ENCODE measurements at places on chromosomes 1 and 21.

GRCh38 chr1:173009597-173009996, 41.1 kb downstream of the TNFSF18 start:
- DNase-seq, result no peak

- no peak for DNase-seq
These were observed 182.2 kb downstream of the DHRS3 start for GRCh38 chr1:12435639-12436344.

- DNase-seq, result peak; percentile 6
These were observed 53.2 kb downstream of the AHCTF1 start for GRCh38 chr1:246878551-246878950.

DNA sequence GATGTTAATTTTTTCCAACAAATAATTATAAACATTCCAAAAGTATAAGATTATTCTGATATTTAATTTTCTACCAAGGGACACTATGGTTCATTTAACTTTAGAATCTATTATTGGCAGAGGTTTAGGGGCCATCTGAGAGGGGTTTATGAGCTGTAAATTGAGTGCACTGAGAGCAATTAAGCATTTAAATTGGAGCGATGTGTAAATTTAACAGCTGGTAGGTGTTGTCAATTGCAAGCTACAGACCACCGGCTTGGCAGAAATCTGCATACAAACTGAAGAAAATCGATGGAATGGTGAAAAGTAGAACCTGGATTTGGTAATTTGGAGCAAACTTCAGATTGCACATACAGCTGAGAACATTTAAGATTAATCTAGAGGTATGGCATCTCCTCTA, 55.8 kb upstream of the MTF2 start:
- peak; percentile 93 for DNase-seq

DNA sequence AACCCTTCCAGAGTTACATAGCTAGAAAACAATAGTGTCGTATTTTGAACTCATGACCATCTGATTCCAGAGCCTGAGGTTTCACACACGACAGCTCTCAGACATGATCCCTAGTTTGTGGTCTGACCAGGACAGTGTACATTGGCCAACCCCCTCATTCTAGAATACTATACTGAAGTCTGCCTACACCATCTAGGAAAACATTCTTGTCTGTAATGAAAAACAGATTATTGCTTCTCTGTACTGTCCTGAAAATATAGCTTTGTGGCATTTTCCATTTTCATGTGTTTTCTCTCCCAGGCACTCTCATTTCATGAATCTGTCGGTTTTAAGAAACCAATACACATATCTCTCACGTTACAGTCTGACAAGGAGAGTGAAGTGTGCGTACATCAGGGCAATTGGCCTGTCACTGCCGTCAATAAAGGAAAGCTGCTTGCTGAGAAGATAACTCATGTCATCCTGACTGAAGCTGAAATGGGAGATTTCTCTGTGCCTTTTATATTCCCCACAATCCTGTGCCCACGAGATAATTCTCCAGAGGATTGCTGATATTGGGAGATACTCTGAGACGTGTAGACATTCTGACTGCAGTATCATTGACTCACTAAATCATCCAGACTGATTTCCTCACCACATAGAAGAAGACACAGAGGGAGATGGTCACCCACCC, 585.6 kb downstream of the PLPP3 start:
- no peak for DNase-seq

DNA sequence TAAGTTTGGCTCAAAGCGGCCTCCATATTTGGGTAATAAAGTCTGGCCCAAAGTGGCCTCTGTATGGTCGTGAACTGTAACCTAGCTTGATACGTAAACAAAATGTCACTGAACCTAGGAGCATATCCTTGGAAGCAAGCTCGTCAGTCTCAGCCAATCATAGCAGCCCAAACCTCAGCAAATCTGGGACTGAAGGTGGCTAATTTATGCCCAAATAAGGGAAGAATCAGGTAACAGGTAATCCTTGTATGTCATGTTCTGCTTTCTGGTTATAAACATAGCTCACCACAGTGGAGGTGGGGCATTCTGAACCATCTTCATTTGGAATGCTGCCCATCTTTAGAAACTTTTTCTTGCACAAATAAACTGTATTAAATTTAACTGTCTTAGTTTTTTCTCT, 281.1 kb downstream of the TTLL7 start:
- DNase-seq, result no peak

DNA sequence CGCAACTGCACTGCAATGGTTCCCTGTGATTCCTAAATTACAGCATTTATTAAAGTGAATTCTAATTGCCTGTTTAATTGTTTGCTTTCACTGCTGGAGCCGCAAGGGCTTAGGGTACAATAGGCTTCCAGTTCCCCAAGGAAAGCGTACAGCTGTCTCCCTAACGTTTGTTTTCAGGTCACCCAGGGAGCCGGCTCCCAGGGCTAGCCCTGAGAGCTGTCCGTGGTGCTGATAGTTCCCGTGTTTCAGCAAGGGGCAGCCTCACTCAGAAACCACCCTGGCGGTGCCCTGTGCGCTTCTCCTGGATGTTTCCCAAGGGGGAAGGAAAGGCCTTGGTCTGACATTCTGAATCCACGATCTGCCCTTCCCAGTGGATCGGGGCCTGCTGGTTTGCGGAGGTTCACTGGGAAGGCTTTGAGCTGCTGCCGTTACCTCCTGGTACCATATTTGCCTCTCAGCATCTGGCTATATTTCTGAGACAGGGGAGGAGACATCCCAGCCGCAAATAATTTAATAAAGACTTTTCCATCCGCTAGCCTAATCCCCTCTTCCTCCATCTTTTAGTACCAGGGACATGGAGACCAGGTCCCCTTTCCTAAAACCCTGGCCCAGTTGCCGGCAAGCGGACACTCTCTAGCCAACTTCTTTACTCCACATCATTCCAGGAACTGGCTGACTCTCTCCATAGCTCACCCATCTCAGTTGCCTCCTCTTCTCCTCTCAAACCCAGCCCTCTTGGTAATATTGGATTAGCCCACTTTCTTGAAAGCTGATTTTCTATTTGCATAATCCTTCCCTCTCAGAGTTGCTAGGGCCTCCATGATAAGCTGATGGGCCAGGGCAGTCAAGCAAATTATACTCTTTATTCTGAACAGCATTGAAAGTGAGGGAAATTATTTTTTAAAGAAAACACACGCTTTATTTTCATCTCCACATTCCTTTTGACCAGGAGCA, 149.0 kb downstream of the IGSF21 start:
- no peak for DNase-seq

DNA sequence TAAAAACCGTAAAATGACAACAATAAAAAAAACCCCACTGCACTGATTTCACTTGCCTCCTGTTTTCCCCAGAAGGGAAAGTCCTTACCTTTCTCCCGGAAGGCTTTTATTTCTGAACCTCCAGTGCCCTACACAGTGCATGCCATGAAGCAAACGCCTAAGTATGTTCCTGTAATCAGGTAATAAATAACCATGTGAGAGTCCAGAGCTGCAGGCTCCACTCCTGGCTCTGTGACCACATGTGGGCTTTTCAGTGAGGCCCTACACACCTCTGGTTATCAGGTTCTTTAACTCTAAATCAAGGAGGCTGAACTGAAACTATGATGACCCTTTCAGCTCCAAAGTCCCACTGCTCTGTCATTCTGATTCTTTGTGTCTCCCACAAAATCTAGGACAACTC, 20.8 kb upstream of the NR5A2 start:
- DNase-seq, result no peak

- DNase-seq, result peak; percentile 41
These were observed 424.9 kb downstream of the ADGRL2 start for GRCh38 chr1:82225421-82226185.

GRCh38 chr21:33189824-33190223, 39.9 kb upstream of the IFNAR2 start:
- no peak for DNase-seq

DNA sequence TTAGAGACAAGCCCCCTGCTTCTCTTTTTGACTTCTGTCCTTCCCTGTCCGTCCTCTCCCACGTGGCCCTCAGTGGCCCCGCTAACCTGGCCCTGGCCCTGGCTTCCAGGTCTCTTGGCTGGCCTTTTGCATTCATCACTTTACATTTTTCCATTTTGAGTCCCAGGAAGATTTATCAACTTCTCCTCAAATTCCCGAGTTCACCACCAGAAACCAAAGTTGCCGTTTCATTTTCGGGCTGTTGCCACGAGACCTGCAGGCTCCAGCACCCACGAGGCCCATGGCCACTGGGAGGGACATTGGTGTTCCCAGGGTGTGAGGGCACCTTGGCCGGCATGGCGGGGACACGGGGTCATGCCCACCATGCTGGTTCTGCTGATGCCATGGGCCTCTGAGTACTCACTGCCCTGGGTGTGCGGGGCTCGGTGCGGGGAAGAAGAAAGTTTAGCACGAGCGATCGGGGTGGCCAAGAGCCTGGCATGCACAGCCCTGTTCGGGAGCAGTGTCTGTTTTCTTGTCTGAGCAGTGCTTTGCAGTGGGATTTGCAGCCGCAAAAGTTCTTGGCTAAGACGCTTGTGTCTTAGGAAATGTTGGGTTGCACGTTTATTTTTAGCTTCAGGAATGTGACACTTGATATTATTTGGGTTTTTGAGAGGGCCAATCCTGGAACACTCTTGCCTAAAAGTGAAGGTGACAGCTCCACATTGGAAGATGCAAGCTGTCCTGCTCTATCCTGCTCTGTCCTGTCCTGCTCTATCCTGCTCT, 40.4 kb upstream of the ADARB1 start:
- no peak for DNase-seq

DNA sequence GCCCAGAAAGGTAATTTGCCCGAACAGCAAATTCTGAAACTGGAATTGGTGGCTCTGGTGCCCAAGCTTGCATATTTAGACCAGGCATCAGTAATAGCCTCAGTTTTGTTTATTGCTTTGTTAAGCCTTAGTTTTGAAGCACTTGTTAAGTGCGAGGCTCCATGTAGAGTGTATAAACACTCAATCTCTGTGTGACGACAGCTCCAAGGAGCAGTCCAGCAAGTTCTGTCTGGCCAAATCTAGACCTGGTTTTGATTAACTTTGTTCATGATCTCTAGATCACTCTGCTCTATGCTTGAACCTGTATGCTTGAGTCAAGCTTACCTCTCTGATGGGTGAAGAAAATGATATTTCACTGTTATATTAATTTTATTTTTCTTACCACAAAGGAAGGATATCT, 37.4 kb downstream of the DOP1B start:
- DNase-seq, result no peak

GRCh38 chr1:77620273-77620672, 62.2 kb downstream of the ZZZ3 start:
- no peak for DNase-seq

- no peak for DNase-seq
These were observed 276.3 kb downstream of the MATN1 start for GRCh38 chr1:30447080-30447479.

- DNase-seq, result no peak
These were observed 41.1 kb downstream of the ZNF678 start for GRCh38 chr1:227604446-227604845.

DNA sequence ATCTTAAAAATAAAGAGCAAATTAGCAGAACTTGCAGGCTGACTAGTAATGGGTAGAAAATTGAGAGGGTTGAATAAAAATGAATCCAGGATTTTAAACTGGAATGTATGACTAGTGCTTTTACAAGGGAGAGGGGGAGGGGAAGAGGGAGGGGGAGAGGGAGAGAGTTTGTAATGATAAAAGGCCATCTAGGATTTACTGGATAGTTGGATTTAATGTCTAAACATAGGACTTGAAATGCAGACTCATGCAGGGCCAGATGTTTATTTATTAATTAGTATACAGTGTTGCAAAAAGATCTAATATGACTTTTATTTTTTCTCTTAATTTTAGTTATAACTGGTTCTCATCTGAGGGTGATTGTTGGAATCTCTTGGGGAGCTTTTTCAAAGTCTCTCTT, 4.3 kb downstream of the ZNF326 start:
- no peak for DNase-seq

GRCh38 chr1:154330669-154331068, 5.3 kb downstream of the ATP8B2 start:
- no peak for DNase-seq

GRCh38 chr1:156337052-156337887, 822 bp downstream of the CCT3 start:
- DNase-seq, result no peak

- DNase-seq, result no peak
These were observed 83.3 kb upstream of the COL24A1 start for GRCh38 chr1:86239894-86240293.

DNA sequence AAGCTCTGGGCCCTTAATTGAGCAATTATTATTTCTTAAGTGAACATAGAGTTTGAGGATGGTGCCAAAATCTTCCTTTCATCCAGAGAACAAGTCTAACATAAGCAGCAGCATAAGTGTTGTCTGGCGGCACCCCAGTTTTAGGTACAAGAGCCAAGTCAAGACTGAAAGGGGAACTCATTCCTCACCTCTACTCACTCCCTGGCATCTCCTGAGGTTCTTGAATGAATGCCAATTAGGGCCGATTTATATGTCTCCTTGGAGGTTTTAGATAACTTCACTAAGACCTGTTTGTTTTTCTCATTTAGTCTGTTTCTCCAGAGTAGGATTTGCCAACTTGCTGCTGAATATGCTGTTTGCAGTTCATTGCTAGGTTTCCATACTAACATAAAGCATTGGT, 42.6 kb upstream of the ADGRL2 start:
- DNase-seq, result no peak

DNA sequence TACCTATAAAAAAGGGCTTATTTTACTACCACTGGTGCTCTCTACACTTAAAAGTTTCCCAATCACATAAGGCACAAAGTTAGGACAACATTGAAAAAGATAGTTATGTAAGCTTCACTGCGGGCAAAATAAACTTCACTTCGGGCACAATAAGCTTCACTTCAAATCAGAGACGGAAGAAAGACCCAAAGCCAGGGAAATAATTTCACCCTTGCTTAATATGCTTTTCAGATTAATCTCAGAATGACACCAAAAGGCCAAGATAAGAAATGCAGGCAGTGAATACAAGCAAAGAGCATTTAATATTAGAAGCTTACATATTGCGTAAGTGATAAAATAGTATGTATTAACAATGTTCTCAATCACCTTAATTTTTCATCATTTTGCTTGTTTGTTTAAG, 444.2 kb downstream of the SETD4 start:
- no peak for DNase-seq

DNA sequence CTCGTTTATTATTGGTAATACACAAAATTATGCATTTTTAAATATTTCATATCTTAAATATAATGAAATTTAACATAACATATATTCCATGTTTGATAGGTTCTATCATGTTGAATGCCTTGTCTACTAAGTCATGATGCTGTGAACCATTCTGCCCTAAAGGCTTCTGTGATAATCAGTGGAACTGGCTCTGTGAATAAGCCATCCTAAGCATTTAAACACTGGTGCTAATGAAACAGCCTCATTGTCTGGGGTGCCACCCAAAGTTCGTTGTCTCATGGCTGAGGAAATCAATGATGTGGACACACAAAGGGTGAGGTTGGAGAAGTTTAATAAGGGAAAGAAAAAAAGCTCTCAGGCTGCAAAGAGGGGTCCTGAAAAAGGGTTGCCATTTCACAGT, 264.7 kb upstream of the ZRANB2 start:
- DNase-seq, result no peak

- DNase-seq, result no peak
These were observed 12.5 kb downstream of the S100A10 start for GRCh38 chr1:151981178-151981525.

- no peak for DNase-seq
These were observed 24.6 kb downstream of the XCL1 start for GRCh38 chr1:168601051-168601450.

GRCh38 chr1:151577173-151577572, 34.7 kb upstream of the SNX27 start:
- DNase-seq, result no peak

Data from NCI-H1694 (cell line).